Stimulated activated CD4-positive, alpha-beta T cell treated with anti-CD3 and anti-CD28 coated beads, Interleukin-1b, Interleukin-23, amount 100 ng/mL, for 1 hour (primary cell): ENCODE measurements at places on chromosomes 11 and 22.

DNA sequence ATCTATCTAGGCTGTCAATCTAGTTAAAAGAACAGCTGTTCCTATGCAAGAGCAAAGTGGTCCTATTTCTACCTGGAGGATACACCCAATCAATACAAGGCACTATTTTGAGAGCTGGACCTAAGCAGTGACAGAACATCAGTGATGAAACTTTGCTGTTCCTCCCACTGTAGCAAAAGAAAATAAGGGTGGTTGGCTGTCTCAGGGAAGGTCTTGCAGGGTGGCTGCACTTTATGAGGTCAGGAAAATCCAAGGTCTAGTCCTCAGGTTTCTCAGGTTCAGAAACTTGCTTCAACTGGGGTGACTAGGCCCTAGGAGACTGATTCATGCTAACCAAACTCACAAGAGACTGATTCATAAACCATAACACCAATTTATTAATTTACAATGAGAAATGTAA lies 11.6 kb downstream of the CPSF7 start:
- no peak for DNase-seq

DNA sequence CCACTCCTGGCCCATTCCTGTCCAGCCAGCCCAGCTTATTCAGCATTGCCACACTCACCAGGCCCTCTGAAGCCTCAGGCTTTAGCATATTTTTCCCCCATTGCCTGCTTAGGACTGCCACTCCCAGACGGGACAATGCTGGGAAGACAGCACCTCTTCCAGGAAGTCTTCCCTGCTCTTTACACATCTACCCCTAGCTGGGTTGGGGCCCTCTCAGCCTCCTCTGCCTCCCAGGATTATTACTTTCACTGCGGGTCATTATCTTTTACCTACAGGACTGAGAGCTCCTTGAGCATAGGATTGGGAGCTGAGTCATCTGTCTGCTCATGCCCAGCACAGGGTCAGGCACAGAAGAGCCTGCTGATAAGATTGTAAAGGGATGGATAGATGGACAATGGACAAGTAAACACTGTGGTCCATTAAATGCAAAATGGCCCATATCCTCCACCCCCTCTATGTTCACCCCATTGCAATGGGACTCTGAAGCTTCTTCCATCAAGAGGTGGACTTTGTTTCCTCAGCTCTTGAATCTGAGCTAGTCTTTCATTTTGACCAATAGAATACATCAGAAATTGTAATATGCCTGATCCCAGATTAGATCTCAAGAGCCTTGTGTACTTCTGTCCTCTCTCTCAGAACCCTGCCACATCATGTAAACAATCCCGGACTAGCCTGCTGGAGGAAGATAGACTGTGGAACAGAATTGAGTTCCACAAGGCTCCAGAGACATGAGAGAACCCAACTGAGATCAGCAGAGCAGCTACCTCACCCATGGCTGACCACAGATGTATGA lies 32.0 kb upstream of the LRRC32 start:
- no peak for DNase-seq

DNA sequence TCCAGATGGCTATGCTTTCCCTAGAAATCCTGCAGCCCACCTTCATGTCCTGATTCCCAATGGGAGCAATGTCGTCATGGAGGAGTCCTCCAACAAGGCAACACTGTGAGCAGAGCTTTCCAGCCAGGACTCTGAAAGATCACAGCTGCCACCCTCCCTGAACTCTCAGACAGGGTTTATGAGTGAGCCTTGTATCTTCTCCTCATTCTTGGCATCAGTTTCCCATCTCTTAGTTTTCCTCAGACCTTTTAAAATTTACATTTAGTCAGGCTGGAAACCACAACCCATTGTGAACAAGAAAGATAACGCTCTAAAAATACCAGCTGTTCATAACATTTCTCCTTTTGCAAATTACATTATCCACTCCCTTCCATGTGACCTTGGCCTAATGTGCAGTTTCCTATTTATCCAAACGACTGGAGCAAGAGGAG lies 15.6 kb upstream of the LYVE1 start:
- DNase-seq: no peak

DNA sequence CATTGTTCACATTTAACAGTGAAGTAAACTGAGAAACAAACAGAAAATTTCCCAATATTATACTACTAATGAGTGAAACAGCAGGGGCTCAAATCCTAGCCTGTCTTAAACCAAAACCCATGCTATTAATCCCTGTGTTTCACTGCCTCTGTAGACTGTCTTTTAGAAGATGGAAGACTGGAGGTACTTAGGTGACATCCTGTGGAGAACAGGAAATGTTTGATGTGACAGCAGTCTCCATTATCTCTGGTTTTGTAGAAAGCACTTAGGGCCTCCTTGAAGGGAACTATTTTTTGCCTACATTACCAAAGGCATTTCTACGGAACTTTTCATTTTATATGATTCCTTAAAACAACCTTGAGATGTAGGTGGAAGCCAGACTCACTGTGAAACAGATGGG lies 288.1 kb upstream of the SORL1-AS1 start:
- DNase-seq: no peak

DNA sequence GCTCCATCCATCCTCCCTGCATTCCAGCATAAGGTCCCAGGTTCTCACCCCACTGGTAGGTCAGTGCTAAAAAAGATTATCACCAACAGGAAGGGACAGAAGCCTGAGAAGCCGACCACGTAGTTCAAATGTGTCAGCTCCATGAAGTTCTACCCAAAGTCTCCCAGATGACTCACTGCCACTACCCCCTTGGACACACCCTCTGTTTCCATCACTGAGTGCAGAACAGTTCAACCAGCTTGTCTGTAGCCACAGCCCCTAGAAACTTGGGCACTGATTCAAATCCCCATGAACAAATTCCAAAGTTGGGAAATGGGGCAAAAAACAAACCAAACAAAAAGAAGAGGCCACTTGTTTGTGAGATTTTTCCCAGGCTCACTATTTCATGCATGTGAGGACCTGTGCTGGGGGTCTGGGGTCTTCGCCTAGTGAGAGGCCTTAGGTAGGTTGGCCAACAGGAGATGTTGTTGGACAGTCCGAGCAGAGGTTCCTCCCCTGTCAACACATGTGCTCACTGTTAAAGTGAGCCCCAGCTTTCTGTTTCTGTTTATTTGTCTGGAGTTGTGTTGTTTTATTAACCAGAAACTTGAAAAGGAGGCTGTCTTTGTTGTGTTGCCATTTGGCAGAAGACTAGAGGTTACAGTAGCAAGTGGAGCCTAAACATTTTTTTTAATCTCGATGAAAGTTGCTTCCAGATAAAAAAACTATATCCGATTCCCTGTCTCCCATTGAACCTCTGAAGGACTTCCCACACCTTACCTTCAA lies 24.2 kb upstream of the FLI1 start:
- no peak for DNase-seq
